ENCODE measurements at places on chromosomes 6 and 20.

GRCh38 chr20:37373020-37373598 lies 27.2 kb downstream of the SRC start:
- DNase-seq = no peak

DNA sequence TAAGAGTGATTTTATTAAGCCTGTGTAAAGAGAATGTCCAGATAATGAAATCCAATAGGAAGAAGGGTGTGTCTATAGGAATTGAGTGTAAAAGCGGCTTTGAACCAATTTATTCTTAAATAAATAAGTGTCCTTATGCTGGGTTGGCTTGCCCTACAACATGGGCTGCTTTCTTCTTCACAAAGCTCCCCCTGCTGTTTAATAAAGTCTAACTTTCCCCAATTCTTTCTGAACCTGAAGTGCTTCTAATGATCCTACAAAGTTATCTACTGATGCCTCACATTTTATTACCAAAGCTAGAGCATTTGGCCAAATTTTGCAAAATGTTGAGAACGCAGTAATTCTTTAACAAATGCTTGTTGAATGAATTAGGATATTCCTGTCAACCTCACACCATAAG lies 36.3 kb upstream of the SIRT5 start:
- no peak for DNase-seq

DNA sequence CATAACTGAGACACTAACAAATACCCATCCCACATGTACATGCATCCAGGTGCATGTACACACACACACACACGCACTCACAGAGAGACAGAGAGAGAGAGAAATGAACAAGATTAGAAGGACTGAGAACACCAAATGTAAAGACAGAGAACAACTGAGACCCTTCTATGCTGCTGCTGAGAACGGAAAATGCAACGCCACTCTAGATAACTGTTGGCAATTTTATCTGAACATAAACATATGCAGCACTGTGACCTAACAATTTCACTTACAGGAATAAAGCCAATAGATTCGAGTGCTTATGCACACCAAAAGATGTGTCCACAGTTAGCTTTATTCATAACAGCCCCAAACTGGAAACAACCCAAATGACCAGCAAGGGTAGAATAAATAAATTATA lies 103.8 kb upstream of the LY86 start:
- DNase-seq = no peak

GRCh38 chr6:5173810-5174209 lies 86.9 kb downstream of the LYRM4 start:
- DNase-seq = no peak

- DNase-seq = no peak
Observed at GRCh38 chr20:23970049-23970448, 18.5 kb downstream of the GGTLC1 start.

DNA sequence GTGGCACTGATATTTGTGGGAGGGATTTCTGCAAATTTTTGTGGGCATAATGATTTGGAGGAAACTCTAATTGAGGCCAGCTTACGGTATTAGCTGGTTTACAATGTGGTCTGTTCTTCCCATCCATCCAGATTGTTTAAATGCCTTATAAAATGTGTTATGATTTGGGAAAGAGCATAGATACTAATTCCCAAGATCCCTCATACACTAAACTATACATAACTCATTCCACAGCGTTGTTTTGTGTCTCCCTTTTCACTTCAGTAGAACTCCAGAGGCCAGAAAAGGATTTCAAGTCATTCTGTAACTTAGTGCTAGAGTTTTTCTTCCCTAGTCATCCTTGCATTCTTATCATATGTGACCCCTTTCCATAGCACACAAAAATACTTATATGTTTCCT lies 292.6 kb upstream of the NT5E start:
- DNase-seq = no peak

All from CD4-positive, alpha-beta T cell (primary cell).